ENCODE measurements at places on chromosomes 6 and 20. TPM values are rescaled to one million over a fixed set of nuclear protein-coding genes. Genes with fewer than 3 reads are reported as not detected.

DNA sequence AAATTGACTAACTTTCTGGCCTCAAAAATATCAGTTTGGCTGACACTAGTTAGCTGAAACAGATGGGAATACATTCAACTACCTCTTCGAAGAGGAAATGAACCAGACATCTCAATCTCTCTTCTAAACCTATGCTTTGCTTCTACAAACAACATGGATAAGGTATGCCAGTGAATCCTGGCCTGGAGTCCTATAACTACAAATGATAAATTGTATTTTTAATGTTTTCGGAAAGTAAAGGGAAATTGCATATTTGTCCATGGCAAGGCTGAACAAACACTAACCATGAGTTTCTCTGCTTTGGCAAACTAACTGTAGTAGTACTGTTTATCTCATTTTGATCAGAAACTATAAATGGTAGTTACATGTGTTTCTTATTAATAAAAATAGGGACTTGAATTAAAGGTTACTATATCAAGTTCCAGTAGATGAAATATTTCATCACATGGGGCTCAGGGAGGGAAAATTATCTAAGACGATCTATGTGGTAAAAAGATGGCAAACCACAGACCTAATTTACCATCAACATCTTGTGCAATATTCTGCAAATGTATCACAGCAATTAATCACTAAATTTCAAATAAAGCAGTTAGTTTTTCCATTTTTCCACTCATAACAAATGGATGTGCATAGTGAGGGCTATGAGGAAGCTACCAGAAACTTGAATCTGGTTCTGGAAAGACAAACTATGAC lies 76.8 kb downstream of the COL12A1 start:
- DNase-seq: no peak

GRCh38 chr6:25288518-25288917 lies 9.3 kb downstream of the CARMIL1 start:
- DNase-seq: no peak

PI3 gene
- not detected for total RNA-seq

SYNCRIP gene
- 94.0 TPM for total RNA-seq

GRCh38 chr6:29762051-29762450 lies 38.8 kb downstream of the HLA-F start:
- peak; percentile 78 for DNase-seq

DNA sequence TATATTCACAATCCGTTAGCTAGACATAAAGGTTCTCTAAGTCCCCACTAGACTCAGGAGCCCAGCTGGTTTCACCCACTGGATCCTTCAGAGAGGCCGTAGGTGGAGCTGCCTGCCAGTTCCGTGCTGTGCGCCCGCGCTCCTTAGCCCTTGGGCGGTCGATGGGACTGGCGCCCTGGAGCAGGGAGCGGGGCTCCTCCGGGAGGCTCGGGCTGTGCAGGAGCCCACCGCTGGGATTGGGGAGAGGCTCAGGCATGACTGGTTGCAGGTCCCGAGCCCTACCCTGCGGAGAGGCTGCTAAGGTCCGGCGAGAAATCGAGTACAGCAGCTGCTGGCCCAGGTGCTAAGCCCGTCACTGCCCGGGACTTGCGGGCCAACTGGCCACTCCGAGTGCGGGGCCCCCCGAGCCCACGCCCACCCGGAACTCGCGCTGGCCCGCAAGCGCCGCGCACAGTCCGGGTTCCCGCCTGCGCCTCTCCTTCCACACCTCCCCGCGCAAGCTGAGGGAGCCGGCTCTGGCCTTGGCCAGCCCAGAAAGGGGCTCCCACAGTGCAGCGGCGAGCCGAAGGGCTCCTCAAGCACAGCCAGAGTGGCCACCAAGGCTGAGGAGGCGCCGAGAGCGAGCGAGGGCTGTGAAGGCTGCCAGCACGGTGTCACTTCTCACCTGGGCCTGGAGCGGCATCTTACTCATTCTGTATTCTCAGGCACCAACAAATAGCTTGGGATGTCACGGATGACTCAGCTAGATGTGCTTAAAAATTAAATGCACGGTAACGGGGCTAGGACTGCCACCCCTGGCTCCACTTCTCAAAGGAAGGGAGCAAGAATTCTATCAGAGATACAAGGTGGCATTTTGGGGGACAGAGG lies 44.1 kb downstream of the IRF4 start:
- no peak for DNase-seq

TCP11 gene
- total RNA-seq: 0.43 TPM

PTCHD4 gene
- 0.91 TPM for total RNA-seq

All from osteocyte (in vitro differentiated cells).